ENCODE measurements at places on chromosomes 4 and X. TPM values are rescaled to one million over a fixed set of nuclear protein-coding genes. Genes with fewer than 3 reads are reported as not detected.

GRCh38 chr4:95086551-95086950, 328.8 kb downstream of the BMPR1B start:
- no peak for DNase-seq

DNA sequence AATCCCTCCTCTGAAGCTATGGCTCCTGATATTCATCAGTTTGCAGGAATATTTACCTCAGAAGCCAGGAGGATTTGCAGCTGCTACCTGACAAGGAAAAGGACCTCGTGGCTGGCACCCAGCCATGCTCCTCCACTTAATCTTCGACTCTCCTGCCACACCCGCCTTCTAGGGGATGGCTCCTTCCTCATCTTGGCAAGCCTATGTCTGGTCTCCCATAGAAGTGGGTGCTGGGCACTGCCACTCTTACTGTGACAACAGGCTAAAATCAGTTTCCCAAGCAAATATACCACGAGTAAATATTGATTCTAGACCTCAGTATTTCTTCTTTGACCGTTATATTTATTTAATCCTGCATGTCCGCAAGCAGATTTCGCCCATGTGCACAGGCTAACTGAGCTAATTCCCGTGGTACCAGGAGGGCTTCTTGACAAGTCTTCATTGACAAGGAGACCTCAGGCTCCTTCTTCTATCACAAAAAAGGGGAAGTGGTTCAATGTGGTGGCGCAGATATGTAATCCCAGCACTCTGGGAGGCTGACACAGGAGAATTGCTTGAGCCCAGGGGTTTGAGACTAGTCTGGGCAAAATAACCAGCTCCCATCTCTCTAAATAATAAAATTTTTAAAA, 52.6 kb upstream of the DCTD start:
- no peak for DNase-seq

GRCh38 chrX:42567268-42567667, 210.7 kb downstream of the PPP1R2C start:
- DNase-seq, result no peak

The DDX53 gene
- not detected for total RNA-seq

- no peak for DNase-seq
Observed at GRCh38 chrX:71251466-71251973, 2.4 kb downstream of the ZMYM3 start.

GRCh38 chrX:120286733-120287512, 24.3 kb downstream of the TMEM255A start:
- DNase-seq, result no peak

- DNase-seq, result peak; percentile 81
Observed at GRCh38 chr4:1202526-1203011, 30.2 kb upstream of the SPON2 start.

All from spleen (tissue), 13 donors.